Kidney capillary endothelial cell (primary cell): ENCODE measurements at places on chromosomes 1 and 21.

- DNase-seq, result no peak
Observed at GRCh38 chr1:179812501-179813292, 64.9 kb downstream of the TOR1AIP2 start.

DNA sequence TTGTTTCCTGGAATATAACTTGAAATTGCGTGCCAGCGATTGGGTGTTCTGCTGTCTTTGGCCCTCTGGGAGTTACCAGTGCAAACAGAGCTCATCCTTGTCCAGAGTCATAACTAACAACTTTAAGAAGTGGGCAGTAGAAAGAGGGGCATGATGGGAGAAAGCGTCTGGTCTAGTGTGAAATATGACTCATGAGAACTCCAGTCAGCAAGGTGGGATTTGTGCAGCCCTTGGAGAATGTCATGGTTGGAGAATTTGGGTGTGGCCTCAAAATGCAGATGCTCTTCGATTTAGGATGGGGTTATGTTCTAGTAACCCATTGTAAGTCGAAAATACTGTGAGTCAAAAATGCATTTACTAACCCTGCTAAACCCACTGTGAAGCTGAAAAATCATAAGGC lies 12.9 kb downstream of the ATP1B1 start:
- no peak for DNase-seq

DNA sequence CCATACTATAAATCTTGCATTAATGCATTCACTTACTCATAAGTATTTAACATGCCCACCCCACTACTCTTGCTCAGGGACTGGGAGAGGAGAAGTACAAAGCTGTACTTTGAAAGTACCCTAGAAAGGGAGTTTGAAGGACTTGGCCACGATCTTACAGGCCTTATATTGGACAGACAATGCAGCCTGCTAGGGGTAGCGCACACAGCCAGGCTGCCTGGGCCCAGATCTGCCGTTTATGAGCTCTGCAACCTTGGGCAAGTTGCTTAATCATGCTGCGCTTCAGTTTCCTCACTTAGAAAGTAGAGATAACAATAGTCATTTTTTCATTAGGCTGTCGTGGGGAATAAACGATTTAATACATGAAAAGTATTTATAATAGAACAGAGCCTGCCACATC lies 110.1 kb downstream of the CDC7 start:
- no peak for DNase-seq

- DNase-seq, result no peak
Observed at GRCh38 chr1:23448846-23449245, 24.3 kb upstream of the TCEA3 start.

DNA sequence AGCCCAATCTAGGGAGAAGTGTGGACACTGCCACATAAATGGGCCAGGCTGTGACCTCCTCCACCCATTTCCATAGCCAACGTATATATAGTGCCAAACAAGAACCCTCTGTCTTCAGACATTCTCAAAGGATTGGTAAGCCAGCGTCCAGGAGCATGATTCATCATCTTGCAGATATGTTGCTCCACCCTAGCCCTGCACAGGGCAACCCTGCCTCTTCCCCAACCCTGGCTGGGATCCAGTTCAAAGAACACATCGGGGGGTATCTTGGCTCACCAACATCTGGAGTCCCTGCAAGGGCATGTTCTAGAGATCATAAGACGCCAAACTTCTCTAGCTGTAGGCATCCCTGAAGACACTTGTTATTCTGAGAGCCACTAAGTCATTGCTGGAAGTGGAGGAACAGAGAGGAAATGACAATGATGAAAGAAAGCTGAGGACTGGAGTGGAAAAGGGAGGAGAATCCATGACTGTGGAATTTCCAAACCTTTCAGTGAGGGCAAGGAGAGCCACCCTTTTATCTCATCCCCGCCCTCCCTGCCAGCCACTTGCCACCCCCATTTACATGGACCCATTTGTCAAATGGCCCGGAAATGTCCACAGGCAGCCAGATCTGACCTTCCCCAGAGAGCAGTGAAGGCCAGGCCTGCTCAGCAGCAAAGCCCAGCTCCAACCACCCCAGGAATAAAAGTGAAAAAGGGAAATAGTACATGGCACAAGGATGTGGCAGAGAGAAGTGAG lies 144.1 kb upstream of the CTTNBP2NL start:
- no peak for DNase-seq

- no peak for DNase-seq
Observed at GRCh38 chr21:37562920-37563640, 196.5 kb downstream of the DYRK1A start.

DNA sequence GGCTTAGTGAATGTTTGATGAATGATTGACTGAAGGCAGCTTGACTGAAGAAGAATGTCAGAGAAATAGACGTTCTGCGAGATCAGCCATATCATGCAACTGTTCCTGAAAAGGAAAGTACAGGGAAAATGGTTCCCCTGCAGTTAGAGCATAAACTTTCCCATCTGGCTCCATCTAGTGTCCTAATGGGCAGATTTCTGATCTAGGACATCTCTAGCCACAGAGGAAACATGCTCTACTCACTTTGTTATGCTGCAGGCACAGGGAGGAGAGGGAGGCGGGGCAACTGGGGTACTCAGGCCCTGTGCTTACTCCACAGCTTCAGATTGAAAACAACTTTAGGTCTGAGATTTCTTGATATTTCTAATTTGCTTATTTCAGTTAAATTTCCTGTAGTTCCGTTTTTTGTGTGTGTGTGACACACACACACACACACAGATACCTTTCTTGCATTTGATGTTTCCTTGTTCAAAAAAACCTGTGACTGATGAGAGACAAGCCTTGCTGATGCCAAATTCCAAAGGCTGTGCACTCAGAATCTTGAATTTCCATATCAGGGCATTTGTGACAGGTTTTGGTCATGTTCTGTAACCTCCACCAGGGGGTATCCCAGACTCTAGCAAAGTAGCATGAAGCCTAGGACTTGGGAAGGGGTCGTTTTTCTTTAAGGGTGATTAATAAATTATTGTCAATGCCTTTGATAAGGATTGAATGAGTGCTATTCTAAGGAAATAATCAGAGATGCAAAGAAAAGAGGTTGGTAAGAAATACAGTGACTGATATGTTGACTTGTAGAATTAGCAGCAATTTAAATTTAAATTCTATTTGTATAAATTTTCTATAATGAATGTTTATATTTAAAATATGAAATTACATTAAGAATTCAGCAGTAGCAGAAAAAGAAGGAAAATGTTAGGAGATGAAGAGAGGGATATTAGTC lies 139.7 kb upstream of the BEND5 start:
- DNase-seq, result peak; percentile 47

DNA sequence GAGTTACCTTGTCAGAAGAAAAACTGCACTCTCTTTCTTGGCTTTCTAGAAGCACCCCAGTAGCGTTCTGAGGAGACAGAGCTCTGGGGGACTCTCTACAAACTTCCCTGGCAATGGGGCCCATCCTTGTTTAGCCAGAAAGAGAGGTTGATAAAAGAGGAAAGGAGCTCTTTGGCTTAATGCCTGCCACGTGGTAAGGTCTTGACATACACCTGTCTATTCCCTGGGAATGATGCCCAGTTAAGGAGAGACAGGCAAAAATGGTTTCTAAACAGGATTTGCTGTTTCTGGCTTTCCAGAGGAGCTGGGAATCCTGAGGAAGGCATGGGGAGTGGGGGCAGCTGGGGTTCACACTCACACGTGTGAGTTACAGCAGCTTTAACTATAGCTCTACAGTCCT lies 30.2 kb upstream of the IL20 start:
- DNase-seq, result no peak

DNA sequence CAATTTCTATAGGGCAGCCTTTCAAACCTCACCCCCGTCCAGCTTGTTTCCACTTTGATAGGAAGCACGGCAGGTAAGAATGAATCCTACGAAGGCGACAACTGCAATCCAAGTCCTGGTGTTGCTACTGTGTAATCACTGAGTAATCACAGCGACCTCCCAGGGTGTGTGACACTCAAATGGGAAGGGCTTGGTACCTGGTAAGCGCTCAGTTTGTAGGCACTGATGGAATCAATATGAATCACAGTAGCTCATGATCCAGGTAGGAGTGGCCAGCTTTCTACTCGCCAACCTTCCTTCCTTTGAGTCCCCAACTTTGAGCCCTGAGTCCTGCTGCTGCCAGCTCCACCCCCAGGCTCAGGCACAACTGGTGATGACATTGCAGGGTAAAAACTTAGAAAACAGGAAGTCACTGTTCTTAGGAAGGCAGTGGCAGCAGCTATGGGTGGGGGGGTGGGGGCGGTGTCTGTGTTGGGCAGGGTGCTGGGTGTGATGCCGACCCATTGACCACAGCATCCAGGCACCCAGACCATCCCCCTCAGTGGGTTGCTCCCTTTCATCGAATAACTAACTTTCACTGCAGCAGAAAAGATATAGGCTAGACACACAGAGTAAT lies 70.7 kb downstream of the CD247 start:
- no peak for DNase-seq

- peak; percentile 85 for DNase-seq
Observed at GRCh38 chr1:167689567-167689920, 32.2 kb upstream of the MPZL1 start.

DNA sequence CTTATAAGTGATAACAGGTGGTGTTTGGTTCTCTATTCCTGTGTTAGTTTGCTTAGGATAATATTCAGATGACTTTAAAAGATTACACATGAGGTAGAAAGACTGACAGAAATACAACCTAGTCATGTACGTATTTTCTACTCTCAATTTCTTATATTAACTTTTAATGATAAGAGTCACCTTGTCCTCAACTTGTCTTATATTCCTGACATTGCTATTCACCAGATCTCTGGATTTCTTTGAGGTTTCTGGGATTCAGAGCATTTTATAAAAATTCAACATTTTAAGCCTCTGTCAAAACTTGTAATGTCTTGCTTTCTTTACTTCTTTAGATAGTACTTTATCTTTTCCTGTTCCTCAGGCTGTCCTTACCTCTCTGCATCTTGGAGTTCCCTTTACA lies 234.2 kb downstream of the TBX15 start:
- no peak for DNase-seq

- DNase-seq, result no peak
Observed at GRCh38 chr1:247576514-247576913, 11.6 kb upstream of the OR2G2 start.

DNA sequence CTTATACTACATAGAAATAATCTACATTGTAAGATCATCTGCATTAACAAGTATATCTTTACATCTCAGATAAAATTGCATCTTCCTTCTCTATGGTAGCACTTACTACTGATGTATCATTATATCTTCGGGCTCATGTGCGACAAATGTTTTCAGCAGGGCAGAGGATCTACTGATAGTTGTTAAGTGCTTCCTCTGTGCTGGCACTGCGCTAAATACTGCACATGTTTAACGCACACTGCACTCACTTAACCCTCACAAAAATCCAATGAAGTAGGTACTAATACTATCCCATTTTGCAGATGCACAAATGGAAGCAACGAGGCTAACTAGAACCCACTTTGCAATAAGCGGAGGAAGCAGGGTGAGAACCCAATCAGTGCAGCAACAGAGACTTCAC lies 75.6 kb upstream of the USP25 start:
- DNase-seq, result no peak

DNA sequence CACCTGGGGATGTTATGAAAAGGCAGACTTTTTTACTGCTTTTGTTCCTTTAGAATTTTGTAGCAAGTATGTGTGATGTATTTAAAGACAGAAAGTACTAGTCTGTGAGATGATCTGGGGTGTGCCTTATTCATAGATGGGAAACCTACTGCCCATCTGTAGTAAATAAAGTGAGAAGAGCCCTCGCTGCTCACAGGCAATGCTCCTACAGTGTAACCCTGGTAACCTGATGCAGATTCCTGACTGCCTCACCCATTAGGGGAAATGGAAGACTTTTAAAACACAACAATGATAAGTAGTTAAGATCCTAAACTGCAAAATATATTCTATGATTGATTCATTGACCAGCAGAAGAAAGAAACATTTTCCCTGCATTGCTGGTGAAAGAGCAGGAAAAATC lies 19.4 kb upstream of the TMEM201 start:
- DNase-seq, result no peak

DNA sequence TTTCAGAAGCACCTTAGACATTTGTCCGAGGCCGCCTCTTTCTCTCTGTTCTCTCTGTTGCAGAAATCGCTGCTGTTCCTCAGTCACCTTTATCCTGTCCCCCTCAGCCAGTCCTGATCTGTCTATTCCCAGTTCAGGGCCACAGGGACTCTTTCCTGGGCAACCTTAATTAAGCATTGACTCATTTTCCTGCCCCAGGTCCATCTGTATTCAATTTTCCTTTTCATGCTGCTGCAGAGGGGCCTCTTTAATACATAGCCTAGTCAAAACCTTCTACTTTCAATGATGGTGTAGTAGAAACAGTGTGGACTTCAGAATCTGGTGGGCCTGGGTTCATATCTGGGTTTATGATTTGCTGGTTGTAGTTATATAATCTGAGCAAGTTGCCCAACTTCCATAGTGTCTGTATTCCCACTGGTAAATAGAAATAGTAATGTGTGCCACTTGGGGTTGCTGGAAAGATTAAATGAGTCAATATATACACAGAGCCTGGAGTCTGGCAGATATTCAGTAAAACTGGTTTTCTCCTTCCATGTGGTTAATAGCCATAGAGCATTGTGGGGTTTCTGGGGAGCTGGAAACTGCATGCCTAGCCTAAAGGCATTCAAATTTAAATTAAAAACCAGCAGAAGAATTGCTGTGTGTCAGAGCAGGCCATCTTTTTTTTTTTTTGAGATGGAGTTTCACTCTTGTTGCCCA lies 4.5 kb downstream of the TRAF5 start:
- DNase-seq, result no peak

GRCh38 chr1:109926662-109927300 lies 16.1 kb downstream of the CSF1 start:
- no peak for DNase-seq

- DNase-seq, result peak; percentile 19
Observed at GRCh38 chr21:33643658-33644311, 1.5 kb downstream of the ITSN1 start.

DNA sequence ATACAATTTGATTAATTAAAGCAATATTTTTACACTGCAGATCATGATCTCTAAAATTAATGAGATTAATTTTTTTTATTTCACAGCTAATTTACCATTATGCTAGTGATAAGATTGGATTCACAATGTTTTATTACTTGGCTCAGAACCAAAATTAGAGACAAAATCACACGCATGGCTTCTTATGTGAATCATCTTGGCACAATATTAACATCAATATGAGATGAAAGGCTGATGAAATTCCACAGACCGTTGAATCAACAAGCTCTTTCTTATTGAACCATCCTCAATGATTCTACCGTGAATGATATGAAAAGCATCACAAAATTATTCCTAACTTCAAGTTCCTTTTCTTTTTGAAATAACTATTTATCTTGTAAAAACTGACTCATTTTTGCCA lies 544.9 kb downstream of the KCNT2 start:
- no peak for DNase-seq

DNA sequence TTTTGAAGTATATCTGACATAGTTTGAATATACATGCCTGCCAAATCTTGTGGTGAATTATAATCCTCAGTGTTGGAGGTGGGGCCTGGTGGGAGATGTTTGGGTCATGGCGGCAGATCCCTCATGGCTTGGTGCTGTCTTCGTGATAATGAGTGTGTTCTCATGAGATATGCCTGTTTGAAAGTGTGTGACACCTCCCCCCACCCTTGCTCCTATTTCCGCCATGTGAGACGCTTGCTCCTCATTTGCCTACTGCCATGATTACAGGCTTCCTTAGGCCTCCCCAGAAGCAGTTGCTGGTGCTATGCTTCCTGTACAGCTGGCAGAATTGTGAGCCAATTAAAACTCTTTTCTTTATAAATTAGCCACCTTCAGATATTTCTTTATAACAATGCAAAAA lies 436.6 kb upstream of the BEND5 start:
- no peak for DNase-seq

GRCh38 chr21:45166931-45167330 lies 92.6 kb downstream of the ADARB1 start:
- no peak for DNase-seq
